ENCODE measurements at places on chromosomes 7 and 10. TPM values are rescaled to one million over a fixed set of nuclear protein-coding genes. Genes with fewer than 3 reads are reported as not detected.
A peak's percentile ranks its signal among the peaks of the same experiment; 100 is the strongest.

DNA sequence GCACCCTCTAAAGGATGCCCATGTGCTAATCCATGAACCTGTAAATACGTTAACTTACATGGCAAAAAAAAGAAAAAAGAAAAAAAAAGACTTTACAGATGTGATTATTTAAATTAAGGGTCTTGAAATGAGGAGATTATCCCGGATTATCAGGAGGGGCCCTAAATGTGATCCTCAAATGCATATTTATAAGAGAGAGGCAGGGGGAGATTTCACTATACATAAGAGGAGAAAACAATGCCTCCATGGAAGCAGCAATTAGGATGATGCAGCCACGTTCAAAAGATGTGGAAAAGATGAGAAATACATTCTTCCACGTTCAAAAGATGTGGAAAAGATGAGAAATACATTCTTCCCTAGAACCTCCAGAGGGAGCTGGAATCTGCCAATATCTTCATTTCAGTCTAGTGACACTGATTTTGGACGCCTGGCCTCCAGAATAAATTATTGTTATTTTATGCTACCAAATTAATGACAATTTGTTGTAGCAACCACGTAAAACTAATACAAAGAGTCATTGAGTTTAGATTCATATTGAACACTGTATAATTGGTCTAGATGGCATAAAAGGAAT lies 328.4 kb upstream of the GNAI1 start:
- no peaks in the 10 kb centered on the region for H3K4me1 ChIP-seq
- H3K27me3 ChIP-seq: no peaks in the 10 kb centered on the region
- DNase-seq: no peak
- no peak overlapping the region for H3K4me3 ChIP-seq
- no peak overlapping the region for H3K27ac ChIP-seq

DNA sequence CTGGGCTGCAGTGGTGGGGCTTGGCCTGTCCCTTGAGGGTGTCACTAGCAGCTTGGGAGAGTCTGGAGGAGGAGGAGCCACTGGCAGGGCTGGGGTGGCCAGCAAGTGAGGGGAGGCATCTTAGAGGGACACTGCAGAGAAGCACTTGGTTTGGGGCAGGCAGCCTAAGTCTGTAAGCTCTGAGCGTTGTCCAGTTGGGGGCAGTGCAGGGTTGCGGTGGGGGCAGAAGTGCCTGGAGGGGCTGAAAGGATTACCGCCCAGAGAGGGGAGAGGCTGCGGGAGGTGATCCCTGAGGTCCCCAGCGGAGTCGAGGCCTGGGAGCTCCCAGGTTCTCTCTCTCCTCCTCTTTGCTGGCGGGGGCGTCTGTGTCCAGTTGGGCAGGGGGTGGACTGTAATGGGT lies 7.4 kb downstream of the ADCYAP1R1 start:
- no peak overlapping the region for H3K4me3 ChIP-seq
- H3K4me1 ChIP-seq: peaks cover 10% of the 10 kb centered on the region
- H3K36me3 ChIP-seq: no peaks in the 10 kb centered on the region
- DNase-seq: no peak

- peak overlapping the region; percentile 7 for H3K4me3 ChIP-seq
- no peaks in the 10 kb centered on the region for H3K36me3 ChIP-seq
- H3K4me1 ChIP-seq: peaks cover 39% of the 10 kb centered on the region
Observed at GRCh38 chr7:157299613-157300368, 37.0 kb upstream of the DNAJB6 start.

DNA sequence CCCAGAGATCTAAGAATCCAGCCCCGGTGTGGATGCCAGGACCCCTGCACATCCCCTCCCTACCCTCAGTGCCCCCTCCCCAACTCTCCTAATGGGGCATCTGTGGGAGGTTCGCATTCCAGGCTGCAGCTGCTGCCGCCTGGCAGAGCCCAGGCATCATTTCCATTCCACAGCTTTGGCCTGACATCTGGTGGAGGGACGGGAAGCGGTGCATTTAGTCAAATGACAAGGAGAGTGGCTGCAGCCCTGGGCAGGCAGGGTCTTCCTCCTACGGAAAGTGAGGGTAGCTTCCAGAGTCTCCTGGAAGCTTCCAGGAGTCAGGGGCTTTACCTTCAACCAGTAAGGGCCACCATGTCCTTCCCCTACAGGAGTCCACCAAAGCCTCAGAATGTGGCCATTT lies 30.8 kb downstream of the PRLHR start:
- DNase-seq: no peak
- no peak overlapping the region for H3K4me3 ChIP-seq

DNA sequence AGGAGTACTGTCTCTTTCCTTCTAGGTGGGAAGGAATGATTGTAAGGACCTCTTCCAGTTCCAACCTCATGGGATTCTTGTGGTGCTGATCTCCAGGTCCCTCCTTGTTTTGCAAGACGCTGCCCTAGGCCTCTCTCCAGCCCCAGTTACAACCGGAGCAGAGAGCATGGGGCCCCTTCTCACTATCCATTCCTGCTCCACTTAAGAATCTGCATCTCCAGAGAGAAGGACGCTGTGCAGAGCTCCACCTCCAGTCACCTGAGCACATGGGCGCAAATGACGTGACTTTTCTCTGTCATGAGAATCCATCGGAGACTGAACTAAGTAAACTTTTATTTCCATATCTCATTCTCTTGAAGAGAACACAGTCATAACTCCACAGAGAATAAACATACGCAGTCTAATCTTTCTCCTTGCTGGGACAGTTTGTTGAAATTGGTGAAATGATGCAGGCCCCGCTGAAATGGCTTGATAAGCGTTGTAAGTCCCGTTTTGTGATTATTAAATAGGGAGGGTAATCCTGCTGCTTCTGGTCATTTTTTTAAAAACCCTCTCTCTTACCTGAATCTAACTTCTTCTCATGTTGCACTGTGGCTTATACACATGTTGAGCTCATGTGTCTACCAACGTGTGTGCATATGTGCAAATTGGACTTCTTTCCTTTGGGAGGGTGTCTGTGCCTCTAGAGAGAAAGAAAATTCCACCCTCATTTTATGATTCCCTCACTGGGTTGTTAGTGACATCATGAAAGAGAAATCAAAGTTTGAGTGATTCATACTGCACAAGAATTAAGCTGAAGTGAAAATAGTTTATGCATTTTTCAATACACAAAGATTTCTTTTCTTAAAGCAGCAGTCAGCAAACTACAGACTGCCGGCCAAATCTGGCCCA lies 133.2 kb upstream of the TBX20 start:
- DNase-seq: no peak
- H3K27ac ChIP-seq: no peak overlapping the region
- H3K4me3 ChIP-seq: no peak overlapping the region
- no peaks in the 10 kb centered on the region for H3K36me3 ChIP-seq
- H3K4me1 ChIP-seq: no peaks in the 10 kb centered on the region

GRCh38 chr7:136140469-136140868 lies 163.3 kb upstream of the MTPN start:
- no peak overlapping the region for H3K4me3 ChIP-seq
- H3K27ac ChIP-seq: no peak overlapping the region
- H3K36me3 ChIP-seq: no peaks in the 10 kb centered on the region
- no peak for DNase-seq
- H3K4me1 ChIP-seq: no peaks in the 10 kb centered on the region
- H3K27me3 ChIP-seq: no peaks in the 10 kb centered on the region

GRCh38 chr10:112801004-112801403 lies 149.0 kb upstream of the TCF7L2 start:
- DNase-seq: no peak
- H3K36me3 ChIP-seq: no peaks in the 10 kb centered on the region
- peaks cover 2% of the 10 kb centered on the region for H3K4me1 ChIP-seq
- H3K4me3 ChIP-seq: no peak overlapping the region
- no peaks in the 10 kb centered on the region for H3K27me3 ChIP-seq

- no peak overlapping the region for H3K27ac ChIP-seq
- H3K4me3 ChIP-seq: no peak overlapping the region
- peaks cover 15% of the 10 kb centered on the region for H3K4me1 ChIP-seq
- H3K36me3 ChIP-seq: peaks cover 12% of the 10 kb centered on the region
- H3K27me3 ChIP-seq: no peaks in the 10 kb centered on the region
- DNase-seq: no peak
Observed at GRCh38 chr7:141664450-141664849, 37.5 kb downstream of the DENND11 start.

- DNase-seq: no peak
- H3K27me3 ChIP-seq: peaks cover 2% of the 10 kb centered on the region
- H3K27ac ChIP-seq: no peak overlapping the region
Observed at GRCh38 chr10:13717936-13718772, 131.4 kb downstream of the PRPF18 start.

- H3K4me1 ChIP-seq: peaks cover 12% of the 10 kb centered on the region
- peaks cover 16% of the 10 kb centered on the region for H3K27me3 ChIP-seq
- H3K27ac ChIP-seq: peak overlapping the region; percentile 21
Observed at GRCh38 chr10:13779748-13780147, 193.0 kb downstream of the PRPF18 start.

GRCh38 chr10:92990615-92991014 lies 70.0 kb upstream of the CYP26C1 start:
- H3K36me3 ChIP-seq: peaks cover 2% of the 10 kb centered on the region
- no peaks in the 10 kb centered on the region for H3K27me3 ChIP-seq
- DNase-seq: no peak
- H3K4me1 ChIP-seq: peaks cover 11% of the 10 kb centered on the region

DNA sequence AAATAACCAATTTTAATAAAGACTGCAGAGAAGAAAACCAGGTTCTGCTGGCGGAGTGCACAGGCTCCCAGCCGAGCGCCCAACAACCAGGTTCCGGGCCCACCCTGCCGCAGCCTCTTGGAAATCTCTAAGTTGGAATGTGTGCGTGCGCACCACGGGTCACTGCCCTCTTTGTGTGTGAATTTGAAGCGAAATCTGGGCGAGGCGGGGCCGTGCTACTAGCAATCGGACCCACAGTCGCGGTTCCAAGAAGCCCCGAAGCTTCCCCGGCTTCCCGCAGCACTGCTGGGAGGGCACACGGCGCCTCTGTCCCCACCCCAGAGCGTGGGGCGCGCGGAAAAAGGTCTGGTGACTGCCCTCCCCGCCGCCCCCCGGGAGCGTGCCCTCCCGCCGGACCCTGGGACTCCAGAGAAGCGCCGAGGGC lies 666 bp upstream of the MAP3K8 start:
- H3K4me3 ChIP-seq: peak overlapping the region; percentile 94
- DNase-seq: peak; percentile 16
- peak overlapping the region; percentile 96 for H3K27ac ChIP-seq
- H3K27me3 ChIP-seq: no peaks in the 10 kb centered on the region
- H3K36me3 ChIP-seq: peaks cover 2% of the 10 kb centered on the region

- H3K27ac ChIP-seq: no peak overlapping the region
- peaks cover 15% of the 10 kb centered on the region for H3K4me1 ChIP-seq
- H3K36me3 ChIP-seq: no peaks in the 10 kb centered on the region
Observed at GRCh38 chr7:98216941-98217622, 5.8 kb downstream of the BHLHA15 start.

- no peak for DNase-seq
- peak overlapping the region; percentile 69 for H3K27ac ChIP-seq
- H3K4me1 ChIP-seq: peaks cover 18% of the 10 kb centered on the region
- H3K36me3 ChIP-seq: no peaks in the 10 kb centered on the region
- peak overlapping the region; percentile 87 for H3K4me3 ChIP-seq
- H3K27me3 ChIP-seq: no peaks in the 10 kb centered on the region
Observed at GRCh38 chr10:6665847-6666246, 85.8 kb upstream of the PRKCQ start.

DNA sequence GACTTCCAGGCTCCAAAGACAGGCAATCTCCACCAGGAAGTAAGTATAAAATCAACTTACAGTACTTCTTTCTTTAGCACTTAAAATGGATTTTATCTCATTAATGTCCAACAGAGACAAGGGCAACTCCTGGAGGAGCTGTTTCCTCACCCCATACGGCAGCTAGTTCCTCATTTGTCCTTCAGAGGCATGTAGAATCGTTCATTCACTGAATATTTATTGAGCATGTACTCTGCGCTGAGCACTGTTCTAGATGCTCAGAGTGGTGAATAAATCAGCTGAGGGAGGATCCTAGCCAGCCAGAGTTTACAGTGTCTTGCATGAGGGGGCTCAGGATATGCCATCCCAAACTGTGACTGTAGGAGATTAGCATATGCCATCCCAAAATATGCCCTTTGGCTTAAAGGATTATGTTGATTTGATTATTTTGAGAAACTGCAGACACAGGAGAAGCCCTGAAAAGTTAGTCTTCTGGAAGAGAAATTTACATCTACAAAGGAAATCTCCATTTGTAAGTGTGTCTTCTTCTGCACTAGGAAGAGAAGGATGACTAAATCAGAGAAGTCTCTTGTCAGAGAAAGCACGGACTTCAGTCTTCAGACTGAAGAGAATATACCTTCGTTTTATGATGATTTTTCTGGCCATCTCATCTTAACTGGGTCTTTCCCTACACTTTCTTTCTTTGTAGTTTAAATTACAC lies 66.9 kb downstream of the BAMBI start:
- no peak overlapping the region for H3K4me3 ChIP-seq
- peaks cover 10% of the 10 kb centered on the region for H3K27me3 ChIP-seq
- no peaks in the 10 kb centered on the region for H3K4me1 ChIP-seq
- no peak for DNase-seq
- H3K27ac ChIP-seq: no peak overlapping the region

DNA sequence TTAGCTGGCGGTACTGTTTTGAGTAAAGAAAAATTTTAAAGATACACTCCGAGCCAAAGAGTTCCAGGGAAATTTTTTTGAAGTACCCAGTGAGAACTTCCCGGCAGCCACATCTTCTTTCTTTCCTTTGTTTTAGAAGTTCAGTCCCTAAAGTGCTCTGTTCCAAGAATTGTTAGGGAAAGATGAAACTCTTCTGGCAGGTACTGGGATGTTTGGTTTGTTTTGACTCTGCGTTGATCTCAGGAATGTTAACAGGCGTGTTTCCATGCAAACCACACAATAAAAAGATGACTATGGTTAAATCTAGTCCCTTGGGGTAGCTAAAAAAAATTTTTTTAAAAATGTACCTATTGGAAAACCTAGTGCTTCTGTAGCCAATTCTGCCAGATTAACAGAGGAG lies 224.7 kb upstream of the PHYHIPL start:
- peaks cover 12% of the 10 kb centered on the region for H3K27me3 ChIP-seq
- no peak overlapping the region for H3K27ac ChIP-seq
- no peak for DNase-seq
- H3K36me3 ChIP-seq: no peaks in the 10 kb centered on the region

GGCT gene
- 8.4 TPM for total RNA-seq

CELF2 gene
- total RNA-seq: 202 TPM

CACNB2 gene
- total RNA-seq: not detected
